Ascending aorta (tissue), 2 donors: ENCODE measurements at places on chromosomes 13 and 19.
A peak's percentile ranks its signal among the peaks of the same experiment; 100 is the strongest.

DNA sequence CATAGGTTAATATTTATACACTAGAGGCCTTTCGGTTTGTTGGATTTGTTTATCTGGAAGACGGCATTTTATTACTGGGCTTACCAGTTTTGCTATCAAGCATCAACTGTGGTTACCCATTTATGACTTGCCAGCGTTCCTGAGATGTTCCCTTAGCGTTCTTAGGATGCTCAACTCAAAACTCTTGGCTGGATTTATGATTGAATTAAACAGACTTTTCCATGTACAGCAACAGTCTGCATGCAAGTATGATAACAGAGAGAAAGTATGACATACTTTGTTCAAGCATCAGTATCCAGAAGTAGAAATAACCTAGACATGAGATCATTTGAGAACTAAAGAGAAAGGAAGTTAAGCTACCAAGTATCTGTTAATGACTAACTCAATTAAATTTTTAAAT lies 29.9 kb upstream of the RNF113B start:
- no peak for DNase-seq

GRCh38 chr13:59337070-59337469 lies 826.7 kb downstream of the DIAPH3 start:
- no peak for DNase-seq

GRCh38 chr13:29861694-29862110 lies 11.3 kb upstream of the UBL3 start:
- no peak for DNase-seq

GRCh38 chr13:80259159-80259558 lies 81.8 kb downstream of the SPRY2 start:
- no peak for DNase-seq

DNA sequence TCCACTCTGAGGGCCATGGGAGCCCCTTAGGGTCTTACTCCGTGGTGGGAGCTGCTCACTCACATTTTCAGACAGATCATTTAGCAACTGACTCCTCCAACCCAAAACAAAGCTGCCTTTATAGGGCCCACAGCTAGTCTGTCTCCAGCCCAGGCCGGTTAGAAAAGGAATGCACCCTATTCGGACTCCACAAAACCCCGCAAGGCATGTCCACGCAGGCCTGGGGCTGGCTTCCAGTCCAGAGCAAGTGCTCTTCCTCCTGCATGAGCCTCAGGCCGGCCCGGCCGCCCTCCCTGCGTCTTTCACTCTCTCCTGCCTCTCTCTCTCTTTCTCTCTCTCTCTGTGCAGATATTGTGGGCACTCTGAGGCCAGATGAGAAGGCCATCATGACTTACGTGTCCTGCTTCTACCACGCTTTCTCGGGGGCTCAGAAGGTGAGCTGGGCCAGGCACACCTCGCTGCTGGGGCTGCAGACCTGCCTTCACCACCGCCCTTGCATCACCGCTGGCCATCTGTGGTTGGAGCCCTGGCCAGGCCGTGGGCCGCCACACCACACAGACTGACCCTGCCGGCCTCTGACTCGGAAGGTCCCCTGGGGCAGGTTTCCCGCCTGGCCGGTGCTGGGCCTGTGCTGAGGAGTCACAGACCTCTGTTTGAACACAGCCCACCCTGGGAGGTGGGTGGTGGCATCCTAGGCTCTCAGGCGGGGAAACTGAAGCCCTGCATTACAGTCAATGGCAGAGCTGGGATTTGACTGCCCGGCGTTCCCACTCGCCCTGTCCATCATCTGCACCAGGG lies 33.1 kb downstream of the CAPN12 start:
- DNase-seq = no peak

GRCh38 chr19:47719047-47719859 lies 6.0 kb downstream of the EHD2 start:
- peak; percentile 59 for DNase-seq

GRCh38 chr13:20824762-20825476 lies 51.2 kb upstream of the EEF1AKMT1 start:
- DNase-seq = no peak

DNA sequence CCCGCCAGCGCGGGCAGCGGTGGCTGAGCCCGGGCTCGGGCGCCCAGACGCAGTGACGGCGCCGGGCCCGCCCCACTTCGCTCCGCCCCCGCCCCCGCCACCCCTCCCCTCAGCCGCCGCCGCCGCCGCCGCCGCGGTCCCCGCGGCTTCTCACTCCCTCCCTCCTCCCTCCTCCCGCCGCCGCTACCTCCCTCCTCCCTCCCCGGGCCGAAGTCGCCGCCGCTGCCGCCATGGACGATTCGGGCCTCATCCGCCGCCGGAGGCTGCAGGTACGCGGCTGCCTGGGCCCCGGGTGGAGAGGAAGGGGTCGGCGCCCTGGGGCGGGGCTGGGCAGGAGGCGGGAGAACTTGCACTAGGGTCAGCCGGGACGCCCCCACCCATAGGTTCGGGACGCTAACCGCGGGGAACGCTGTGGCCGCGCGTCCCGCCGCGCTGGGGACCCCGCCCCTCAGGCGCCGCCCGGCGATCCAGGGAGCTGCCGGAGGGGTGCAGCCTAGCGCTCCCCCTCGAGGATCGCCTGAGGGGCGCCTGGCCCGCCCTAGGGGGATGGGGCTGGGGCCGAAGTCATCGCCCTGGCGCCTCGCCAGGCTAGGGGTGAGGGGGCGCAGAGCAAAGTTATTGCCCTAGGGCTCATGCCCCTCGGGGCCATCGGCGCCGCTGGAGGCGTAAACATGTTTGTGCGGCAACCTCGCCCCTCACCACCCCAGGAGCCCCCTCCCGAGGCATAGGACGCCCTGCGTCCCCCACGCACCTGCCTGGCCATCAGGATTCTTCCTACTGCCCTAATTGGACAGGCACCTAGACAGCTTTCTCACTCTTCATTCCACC lies 427 bp downstream of the RTBDN start:
- no peak for DNase-seq

DNA sequence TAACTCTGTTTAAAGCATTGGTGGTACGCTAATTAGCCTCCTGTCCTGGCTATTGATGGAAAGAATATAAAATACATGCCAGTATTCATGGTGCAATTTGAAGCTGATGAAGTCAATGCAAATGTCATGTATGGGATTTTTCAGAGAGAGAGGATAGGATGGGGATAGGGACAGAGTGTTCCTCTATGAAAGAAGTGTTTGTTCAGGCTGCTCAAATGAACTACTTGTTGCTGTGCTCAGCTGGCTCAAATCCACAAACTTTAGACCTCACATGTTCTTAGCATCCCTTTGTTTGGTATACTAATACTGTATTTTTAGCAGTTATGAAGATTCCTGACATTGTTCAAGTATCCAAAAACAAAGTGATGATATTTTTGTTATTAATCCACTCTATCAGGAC lies 116.5 kb downstream of the SLITRK1 start:
- no peak for DNase-seq

DNA sequence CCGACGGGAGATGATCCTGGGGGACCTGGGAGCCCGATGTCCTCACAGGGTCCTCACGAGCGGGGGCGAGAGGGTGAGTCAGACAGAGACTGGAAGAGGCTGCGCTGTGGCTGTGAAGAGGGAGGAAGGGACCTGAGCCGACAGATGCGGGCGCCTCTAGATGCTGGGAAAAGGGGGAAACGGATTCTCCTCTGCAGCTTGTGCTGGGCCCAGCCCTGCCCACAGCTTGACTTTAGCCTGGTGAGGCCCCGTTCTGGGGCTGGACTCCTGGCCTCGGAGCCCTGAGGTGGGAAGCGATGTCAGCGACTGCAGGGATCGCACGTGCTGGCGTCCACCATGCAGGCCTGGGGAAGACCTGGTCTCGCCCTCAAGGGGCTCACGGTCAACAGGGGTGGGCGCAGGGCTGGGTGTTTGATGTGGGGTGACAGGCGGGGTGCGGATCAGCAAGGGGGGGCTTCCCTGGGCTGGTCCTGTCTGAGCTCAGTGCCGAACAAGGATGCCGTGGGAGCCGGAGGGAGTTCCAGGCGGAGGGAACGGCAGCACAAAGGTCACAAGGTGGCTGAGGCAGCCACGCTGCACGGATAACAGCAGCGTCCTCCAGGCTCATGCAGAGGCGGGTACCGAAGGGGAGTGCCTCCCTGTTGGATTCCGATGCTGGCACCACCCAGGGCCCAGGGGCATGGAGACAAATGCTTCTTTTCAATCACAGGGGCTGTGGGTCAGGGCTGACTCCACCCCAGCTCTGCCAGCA lies 31.8 kb downstream of the PIP5K1C start:
- DNase-seq = no peak

DNA sequence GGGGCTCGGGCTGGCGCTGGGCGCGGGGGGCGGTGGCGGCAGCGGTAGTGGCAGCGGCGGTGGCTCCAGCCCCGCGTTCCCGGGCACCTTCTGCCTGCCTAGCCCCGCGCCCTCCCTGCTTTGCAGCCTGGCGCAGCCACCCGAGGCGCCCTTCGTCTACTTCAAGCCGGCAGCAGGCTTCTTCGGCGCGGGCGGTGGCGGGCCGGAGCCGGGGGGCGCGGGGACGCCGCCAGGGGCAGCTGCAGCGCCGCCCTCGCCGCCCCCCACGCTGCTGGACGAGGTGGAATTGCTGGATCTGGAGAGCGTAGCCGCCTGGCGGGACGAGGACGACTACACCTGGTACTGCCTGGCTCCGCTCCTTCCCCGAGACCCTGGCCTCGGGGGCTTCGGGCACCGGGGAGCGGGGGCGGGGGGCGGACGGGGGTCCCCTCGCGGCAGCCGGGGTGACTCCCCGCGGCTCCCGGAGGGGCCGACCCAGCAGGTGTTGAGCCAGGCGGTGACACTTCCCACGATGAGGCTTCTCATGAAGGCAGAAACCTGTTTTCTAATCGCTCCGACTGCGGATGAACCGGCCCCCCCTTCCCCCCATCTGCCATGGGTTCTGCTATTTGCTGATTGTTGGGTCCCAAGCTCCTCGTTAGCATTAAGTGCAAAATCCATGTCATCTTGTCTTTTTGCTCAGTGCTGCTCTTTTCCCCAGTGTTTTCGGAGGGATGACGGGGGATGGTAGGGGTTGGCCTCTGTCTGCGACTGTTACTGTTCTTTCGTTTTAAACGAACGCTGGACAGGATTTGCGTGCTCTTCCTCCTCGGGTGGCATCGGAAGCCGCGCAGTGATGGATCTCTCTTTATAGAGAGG lies 943 bp downstream of the SLAIN1 start:
- DNase-seq = no peak

DNA sequence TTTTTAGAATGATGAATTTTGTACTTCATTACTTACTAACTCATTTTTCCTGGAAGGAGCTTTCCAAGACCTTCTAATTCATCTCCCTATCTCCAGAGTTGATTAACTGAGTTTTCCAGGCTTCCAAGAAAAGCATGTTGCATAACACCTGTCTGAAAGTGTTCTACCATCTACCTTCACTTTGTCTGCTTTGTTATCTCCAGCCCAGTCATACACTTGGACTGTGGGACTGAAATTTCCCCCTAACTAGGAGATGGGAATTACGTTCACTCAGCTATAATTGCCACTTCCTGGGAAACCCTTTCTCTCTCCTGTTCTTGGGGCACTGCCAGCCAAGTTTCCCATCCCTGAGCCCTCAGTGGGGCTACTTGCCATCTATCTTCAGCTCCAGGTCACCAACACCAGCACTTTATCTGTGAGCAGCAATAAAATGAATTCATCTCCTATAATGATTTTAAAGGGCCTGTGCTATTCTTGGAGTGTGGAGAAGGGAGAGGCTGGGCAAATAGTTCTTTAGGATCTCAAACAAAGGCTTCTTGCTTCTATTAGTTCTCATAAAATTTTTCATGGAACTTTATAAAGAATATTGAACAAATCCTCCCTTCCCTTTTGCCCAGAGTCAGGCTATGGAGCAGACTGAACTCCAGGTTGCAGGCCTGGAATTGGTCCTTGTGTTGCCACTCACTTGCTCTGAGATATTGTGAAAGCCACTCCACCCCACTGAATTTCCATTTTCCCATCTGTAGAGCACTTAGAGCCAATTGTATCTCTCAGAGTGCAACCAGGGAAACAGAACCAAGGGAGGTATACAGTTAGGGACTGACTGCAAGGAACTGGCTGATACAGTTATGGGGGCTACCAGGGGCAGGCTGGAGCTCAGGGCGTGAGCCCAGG lies 17.8 kb upstream of the ATP12A start:
- DNase-seq = no peak

DNA sequence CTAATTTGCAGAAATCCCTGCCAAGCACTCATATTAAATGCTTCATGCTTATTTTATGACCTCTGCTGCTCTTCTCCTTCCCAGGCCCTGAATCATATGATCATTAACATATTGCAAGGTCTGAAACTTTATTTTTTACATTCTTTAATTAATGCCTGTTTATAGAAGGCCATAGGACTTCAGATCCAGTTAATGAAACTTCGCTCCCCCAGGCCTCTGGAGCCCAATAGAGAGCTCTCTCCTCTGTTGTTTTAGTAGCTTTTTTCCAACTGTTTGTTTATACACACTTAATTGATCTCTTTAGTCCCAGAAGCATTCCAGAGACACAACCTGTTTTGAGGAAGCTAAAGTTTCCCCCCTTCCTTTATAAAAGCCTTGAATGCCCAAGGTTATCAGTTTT lies 68.3 kb downstream of the DACH1 start:
- no peak for DNase-seq

DNA sequence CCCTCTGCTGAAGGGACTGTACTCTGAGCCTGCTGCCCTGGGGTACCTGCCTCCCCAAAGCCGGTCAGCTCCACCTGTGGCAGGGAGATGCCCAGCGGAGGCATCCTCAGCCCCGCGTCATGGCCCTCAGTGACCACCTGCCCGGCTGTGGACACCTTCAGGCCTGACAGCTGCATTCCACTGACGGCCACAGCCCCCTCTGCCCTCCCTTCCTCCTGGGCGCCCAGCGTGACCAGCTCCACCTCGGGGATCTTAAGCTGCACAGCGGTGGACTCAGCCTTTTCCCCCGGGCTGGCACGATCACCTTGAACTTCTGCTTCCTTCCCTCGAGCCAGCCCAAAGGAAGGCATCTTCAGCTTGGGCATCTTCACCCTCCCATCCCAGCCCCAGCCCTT lies 4.8 kb upstream of the HIPK4 start:
- no peak for DNase-seq

DNA sequence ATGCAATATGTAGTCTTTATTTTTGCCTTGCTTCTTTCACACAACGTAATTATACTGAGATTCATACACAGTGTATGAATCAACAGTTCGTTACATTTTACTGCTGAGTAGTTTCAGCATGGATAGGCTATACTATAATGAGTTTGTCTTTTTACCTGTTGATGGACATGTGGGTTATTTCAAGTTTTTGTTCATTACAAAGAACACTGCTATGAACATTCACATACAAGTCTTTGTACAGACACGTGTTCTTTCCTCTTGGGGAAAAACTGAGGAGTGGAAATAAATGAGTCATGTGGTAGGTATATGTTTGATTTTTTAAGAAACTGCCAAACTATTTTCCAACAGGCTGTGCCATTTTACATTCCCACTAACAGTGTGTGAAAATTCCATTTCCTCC lies 35.1 kb downstream of the ENOX1 start:
- no peak for DNase-seq

GRCh38 chr19:56301886-56302620 lies 12.6 kb downstream of the ZSCAN5A start:
- no peak for DNase-seq

DNA sequence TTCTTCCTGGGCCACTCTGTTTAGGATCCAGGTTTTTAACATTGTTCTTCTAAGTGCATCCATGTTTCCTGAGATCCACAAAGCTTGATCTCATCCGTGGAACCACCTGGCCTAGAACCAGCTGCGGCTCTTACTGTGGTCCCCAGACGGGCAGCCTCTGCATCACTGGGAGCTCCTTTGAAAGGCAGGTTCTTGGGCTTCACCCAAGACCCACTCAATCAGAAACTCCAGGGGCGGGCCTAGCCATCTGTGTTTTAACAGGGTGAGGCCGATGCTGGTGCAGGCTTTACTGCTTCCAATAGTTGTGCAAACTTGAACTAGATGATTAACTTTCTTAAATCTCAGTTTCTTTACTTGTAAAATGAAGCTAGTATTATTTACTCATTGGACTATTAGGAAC lies 605.7 kb downstream of the FGF9 start:
- DNase-seq = no peak

GRCh38 chr13:52356327-52356726 lies 49.6 kb downstream of the THSD1 start:
- DNase-seq = no peak
